ENCODE measurements at places on chromosomes 16 and 17.

GRCh38 chr17:45031231-45032173 is 19.9 kb downstream of the DCAKD start:
- DNase-seq, result no peak

DNA sequence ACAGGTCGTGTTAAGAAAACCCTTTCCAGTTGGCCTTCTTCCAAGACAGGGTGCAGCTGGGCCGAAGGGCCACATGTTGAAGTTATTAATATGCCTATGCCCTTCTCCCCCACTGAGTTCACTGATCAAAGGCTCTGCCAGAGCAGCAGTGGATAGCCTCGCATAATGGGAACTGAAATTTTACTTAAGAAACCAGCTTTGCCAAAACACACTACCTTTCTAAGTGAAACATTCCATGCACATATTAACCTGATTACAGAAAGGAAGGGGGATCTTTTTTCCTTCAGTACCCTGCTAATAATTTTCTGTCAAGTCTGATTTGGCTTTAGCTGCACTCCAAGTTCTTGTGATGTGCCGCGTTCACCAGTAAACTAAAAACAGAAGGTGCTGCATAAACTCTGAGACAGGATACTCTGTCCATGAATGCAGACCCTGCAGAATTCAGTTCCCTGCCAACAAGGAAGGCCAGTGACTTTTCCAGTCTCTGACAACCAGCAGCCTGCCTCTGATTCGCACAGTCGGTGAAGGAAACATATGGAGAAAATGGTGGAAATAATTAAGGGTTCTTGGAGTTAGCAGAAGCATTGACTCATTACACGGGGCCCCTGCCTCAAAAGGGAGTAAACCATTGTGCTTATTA is 283.8 kb downstream of the ZFHX3 start:
- DNase-seq, result no peak

DNA sequence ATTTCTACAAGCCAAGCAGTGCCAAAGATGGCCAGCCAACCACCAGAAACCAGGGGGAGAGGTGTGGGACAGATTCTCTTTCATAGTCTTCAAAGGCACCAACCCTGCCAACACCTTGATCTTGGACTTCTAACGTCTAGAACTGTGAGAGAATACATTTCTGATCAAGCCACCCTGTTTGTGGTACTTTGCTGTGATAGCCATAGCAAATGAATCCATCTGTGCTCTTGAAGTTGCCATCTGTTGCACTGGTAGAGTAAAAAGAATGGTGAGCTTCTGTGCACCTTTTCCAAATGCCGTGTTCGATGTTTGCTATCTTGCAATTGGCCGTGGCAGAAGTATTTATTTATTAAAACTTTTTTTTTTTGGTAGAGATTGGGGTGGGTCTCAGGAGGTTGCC is 16.7 kb upstream of the ADGRG1 start:
- no peak for DNase-seq

GRCh38 chr16:22063888-22064467 is 28.4 kb upstream of the VWA3A start:
- DNase-seq, result no peak

GRCh38 chr17:74231928-74232907 is 18.8 kb downstream of the TTYH2 start:
- no peak for DNase-seq

- no peak for DNase-seq
Observed at GRCh38 chr17:80330276-80330675, 69.6 kb downstream of the RNF213 start.

DNA sequence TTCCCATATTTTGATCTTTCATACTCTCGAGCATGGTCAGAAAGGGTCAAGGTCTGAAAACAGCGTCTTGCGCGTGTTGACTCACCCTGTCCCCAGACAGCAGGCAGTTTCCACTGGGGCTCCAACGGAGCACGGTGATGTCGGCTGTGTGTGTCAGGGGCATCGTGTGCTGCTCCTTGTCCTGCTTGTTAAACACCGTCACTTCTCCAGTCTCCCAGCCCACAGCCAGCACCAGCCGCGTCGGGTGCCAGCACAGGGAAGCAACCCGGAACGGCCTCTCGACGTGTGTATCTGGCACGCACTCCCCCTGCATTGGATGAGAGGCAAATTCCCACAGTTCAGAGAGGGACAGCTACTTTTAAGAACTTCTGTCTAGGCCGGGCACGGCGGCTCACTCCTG is 9.6 kb downstream of the IFT140 start:
- DNase-seq, result no peak

GRCh38 chr16:57619133-57619605 is 9.3 kb upstream of the ADGRG1 start:
- no peak for DNase-seq

DNA sequence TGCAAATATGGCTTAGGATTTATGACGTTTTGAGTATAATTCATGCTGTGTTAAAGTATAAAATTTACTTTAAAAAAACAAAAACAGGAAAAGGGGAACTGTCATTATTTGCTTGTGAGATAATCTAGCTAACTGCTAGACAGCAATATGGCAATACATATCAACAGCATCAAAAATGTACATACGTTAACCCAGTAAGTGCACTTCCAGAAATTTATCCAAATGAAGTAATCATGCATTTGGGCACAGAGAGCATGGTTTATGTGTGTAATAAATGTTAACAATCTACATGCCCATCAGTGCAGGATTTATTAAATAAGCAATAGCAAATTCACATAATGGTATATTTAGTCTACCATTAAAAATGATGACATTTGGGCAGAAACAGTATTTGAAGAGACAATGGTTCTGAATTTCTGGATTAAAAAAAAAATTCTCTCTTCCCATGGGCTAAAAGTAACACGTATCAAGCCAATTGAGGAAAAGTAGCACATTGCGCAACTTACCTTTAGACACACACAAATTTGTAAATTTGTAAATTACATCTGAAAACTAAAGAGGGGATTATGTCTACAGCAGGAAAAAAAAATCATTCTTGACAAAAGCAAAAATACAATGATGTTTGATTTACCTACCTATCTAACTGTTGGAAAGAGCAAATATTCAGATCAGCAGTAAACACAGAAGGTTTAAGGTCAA is 80.2 kb downstream of the CACNG1 start:
- no peak for DNase-seq

GRCh38 chr17:72254808-72255449 is 134.1 kb downstream of the SOX9 start:
- DNase-seq, result no peak

DNA sequence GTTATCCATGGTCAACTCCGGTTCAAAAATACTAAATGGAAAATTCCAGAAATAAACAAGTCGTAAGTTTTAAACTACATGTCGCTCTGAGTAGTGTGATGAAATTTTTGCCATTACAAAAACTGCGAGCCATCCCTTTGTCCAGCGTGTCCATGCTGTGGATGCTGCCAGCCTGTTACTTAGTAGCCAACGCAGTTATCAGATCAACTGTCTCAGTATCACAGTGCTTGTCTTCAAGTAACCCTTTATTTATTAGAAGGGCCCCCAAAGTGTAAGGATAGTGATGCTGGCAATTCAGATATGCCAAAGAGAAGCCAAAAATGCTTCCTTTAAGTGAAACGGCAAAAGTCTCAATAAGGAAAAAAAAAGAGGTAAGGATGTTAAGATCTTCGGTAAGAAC is 23.9 kb downstream of the SNN start:
- DNase-seq, result no peak

- no peak for DNase-seq
Observed at GRCh38 chr16:84976644-84977400, 34.5 kb downstream of the ZDHHC7 start.

DNA sequence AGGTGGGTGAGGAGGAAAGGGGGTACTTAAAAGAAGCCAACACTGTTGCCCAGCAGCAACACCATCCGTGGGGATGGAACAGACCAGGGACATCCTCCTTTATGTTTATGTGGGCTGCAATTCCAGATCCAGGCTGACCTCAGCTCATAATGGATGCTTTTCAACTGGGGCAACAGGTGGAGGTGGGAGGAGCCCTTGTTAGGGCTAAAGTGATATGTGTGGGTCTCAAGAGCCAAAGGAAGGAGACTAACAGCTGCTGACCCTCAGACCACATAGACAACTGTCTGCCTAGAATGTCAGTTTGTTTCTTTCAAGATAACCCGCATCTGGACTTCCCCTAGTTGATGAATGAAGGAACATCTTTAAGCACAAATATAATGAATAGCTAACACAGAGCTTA is 2.0 kb upstream of the INPP5K start:
- DNase-seq, result no peak

DNA sequence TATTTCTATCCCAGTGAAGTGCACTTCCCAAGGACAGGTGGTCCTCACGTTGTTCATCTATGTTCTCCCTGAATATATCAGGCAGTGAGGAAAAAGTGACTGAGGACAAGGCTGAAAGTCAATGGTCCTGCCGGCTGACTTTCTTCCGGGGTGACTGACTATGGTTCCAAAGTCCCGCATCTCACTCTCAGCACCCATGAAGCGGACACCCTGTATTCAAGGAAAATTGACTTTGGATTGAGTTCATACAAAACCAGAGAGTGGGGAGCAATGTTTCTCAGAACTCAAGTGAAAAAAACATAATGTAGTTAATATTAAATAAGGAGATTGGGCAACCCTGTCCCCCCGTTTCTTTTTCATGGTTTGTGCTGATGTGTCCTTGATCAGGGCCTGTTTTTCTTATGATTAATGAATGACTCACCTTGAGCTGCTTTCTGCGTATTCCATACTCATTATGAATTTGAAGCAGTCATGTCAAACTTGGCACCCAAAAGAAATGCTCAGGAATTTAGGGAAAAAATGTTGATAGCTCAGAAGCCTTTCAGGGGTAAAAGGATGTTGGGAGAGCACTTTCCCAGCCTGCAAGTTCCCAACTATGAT is 184.0 kb downstream of the CYLD start:
- DNase-seq, result no peak

GRCh38 chr16:52193441-52193840 is 353.5 kb downstream of the TOX3 start:
- DNase-seq, result no peak

Measured in stimulated activated naive CD4-positive, alpha-beta T cell (primary cell).